AG20443 (cell line): ENCODE measurements at places on chromosomes 3 and 15.

- no peak for DNase-seq
These were observed 103.9 kb downstream of the LSAMP start for GRCh38 chr3:116341381-116341780.

- no peak for DNase-seq
These were observed 433.4 kb upstream of the CFAP20DC start for GRCh38 chr3:59483191-59483590.

- no peak for DNase-seq
These were observed 101.5 kb downstream of the FBXL22 start for GRCh38 chr15:63698692-63699091.

DNA sequence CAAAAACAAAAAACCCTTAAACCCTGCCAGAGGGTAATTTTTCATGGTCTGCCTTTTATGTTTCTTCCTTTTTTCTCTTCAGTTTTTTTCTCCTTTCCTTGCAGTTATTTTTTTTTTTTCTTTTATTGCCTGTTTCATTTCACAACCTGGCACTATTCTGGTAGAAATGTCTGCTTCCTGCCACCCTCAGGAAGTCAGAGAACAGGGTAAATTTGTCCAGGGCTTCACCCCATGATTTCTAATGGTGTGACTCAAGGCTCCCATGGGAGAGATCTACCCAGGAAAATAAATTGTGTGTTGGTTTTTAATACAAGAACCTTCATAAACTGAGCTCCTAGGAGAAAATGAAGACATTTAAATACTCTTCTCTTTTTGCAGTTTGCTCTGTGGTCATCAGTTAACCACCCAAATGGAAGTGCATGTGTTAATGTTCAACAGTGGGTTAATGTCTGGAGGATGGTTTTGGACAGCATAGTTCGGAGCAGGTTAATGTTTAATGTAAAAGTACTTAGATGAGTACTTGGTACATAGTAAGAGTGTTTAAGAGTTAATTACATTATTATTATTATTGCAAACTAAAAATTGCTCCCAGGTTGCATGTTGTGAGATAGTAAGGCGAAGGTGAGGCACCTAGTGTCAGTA is 45.9 kb downstream of the CGNL1 start:
- DNase-seq: no peak

DNA sequence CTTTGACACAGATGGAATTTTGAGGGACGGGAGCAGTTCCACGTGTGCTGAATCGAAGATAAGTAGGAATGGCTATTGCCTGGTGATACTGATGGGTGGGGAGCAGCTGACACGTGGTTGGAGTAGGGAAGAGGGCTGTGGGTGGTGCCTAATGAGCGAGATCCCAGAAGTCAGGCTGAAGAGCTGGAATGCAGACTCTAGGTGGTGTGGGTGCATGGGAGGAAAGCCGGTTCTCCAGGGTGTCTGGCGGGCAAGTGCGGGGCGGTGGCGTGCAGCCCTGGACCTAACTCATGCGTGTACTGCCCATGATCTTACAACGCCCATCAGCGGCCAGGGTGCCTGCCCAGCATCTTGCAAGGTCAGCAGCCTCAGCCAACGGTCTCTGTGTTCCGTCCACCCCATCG is 63.1 kb downstream of the ARNT2 start:
- no peak for DNase-seq

- no peak for DNase-seq
These were observed 14.0 kb upstream of the CCDC80 start for GRCh38 chr3:112654979-112655378.

- no peak for DNase-seq
These were observed 27.4 kb upstream of the FRMD5 start for GRCh38 chr15:44222478-44222877.

- DNase-seq: no peak
These were observed 22.7 kb downstream of the CORO2B start for GRCh38 chr15:68601206-68602197.
